ENCODE measurements at places on chromosomes 2 and 18.

DNA sequence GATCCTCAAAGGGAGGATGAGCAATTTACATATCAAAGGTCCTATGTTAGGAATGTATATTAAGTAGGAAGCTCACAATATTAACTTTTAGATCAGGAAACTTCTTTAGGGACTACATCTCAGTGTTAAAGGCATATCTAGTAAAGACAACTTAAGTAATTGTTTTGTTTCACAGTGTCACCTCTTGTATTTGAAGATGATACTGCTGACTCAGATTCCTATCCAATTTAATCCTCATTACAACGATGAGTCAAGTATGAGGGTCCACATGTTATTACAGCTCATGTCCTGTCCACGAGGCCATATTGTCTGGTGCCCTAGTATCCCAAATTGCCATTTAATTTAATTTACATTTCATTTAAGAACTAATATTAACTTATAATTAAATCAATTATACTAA is 523.9 kb downstream of the CCDC85A start:
- DNase-seq, result no peak

DNA sequence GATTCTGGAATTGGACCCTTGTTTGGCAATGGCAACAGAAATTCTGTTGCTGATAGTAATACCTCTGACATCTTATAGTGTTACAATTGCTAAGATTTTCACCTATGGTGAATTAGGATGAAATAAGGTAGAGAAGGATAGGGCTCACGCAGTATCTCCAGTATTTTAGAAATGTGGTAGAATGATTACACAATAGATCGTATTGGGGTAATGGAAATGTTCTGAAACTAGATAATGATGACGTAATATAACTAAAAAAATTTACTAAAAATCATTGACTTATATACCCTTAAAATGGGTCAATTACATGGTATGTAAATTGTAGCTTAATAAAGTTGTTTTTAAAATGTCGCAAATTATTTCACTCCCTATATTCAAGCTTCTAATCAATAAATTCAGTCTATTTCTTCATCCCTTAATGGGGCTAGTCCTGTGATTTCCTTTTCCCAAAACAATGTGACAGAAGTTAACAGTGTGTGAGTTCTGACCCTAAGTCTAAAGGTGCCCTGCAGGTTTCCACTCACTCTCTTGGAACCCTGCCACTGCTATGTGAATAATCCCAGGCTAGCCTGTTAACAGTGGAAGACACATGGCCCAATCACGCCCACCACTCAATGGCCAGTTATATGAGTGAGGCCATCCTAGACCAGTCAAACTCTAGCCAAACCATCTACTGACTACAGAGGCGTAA is 31.2 kb downstream of the USP37 start:
- DNase-seq, result no peak

- peak; percentile 20 for DNase-seq
These were observed at the start of gene TMEM163 for GRCh38 chr2:134718817-134719814. Gene TMEM163, minus strand, starts transcription at chr2:134719000.

DNA sequence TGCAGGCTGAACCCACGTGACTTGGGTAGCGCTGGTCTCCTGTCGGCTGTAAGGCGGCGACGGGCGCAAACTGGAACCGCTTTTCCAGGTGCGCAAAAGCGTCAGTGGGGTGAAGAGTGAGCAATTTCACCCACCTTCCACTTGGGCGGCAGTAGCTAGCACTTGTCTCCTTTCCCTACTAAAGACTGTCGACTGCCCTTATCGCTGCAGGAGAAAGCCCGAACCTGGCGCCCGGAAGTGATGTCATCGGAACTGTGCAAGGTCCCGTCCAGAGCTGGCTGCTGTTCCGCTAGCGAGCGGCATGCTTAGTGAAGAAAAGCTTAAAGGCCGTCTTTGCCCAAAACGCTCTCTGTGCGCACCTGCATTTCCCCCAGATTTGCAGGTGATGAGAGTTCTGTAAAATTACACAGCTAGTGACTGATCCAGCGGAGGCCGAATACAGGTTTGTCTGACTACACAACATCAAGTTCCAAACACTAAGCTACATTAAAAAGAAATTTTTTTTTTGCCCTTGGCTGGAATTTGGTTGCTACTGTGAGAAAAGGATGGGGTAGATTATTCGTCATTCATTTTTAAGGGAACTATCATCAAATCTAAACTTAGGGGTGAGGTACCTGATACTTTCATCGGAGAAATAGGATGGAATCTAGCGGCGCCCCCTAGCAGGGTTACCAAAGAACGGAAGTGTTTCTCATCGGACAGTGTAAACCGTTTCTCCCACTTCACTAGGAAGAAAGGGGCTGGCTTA is at the start of gene OSGEPL1:
OSGEPL1 (minus strand) TSS at position 242 of the 748 bp plus-strand sequence. CDS start 1,152 bp downstream, outside the sequence.
- peak; percentile 92 for DNase-seq

DNA sequence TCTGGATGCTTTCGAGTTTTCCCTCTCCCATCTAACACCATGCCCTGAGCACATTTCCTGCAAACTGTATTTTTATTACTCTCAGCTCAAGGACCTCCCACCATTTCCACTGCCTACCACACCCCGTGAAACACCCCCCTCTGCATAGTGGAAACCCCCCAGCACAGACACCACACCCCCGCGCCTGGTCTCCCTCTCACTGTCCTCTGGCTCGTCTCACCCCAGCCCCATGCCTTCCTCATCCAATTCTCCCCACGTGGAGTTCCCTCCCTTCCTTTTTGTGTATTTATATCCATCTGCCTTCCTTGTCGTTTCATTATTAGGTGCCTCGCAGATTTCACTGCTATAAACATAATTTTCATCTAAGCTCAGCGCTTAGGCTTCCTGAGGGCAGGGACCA is 307.5 kb downstream of the CELF4 start:
- no peak for DNase-seq

- no peak for DNase-seq
These were observed 52.5 kb downstream of the RNF152 start for GRCh38 chr18:61840324-61840723.

- DNase-seq, result no peak
These were observed 11.0 kb upstream of the CXCR4 start for GRCh38 chr2:136128905-136129304.

- no peak for DNase-seq
These were observed 38.0 kb downstream of the EHBP1 start for GRCh38 chr2:62743506-62743905.

DNA sequence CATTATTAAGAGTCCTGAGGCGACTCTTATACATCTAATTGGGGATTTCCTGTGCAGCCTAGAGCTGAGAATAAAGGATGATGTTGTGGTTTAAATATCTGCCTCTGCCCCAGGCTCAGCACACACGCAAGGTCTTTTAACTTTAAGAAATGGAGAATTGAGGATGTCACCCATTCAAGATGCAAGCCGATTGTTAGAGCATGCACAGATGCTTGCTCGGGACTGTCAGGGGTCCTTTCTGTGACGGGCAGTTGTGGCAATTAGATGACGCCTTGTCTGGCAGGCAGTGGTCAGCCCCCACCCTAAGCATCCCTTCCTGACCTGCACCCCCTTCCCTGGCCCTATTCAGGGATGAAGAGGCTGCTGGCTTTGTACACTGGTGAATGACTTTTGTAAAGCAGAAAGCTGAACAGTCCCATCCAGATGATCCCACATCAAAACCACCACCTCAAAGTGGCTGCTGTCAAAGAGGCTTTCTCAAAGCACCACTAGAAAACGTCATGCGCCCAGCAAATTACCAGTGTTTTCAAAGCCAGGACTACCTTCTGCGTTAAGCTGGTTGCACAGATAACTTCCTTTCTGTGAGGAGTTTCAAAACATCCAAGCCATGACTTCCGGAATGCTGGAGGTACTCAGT is 23.7 kb downstream of the FAM178B start:
- DNase-seq, result peak; percentile 37

- no peak for DNase-seq
These were observed 9.0 kb upstream of the NRP2 start for GRCh38 chr2:205673312-205673711.

GRCh38 chr2:38125842-38126241 is 49.9 kb upstream of the CYP1B1 start:
- DNase-seq, result no peak

- no peak for DNase-seq
These were observed 35.4 kb downstream of the CFAP221 start for GRCh38 chr2:119579424-119580295.

- no peak for DNase-seq
These were observed 456.5 kb downstream of the FBXO15 start for GRCh38 chr18:73691118-73691517.

GRCh38 chr2:165251366-165251765 is 12.2 kb downstream of the SCN2A start:
- no peak for DNase-seq

GRCh38 chr18:43559507-43559906 is 282.2 kb upstream of the SYT4 start:
- DNase-seq, result no peak

DNA sequence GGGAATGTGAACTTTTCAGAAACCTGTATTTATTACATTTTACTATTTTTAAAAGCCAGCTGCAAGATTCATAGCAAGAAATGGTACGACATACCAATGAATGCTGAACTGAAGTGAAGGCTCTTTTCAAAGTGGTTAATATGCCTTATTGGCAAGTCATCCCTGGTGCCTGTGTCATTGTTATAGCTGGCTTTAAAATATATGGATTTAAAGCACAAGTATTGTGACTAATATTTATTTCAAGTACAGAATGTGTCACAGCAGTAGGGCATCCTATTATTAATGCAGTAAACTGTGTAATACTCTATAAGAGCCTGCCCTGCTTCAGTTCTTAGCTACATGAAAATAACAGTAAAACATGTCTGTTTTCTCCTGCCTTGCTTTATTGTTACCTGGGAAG is 10.8 kb downstream of the TSHZ1 start:
- no peak for DNase-seq

DNA sequence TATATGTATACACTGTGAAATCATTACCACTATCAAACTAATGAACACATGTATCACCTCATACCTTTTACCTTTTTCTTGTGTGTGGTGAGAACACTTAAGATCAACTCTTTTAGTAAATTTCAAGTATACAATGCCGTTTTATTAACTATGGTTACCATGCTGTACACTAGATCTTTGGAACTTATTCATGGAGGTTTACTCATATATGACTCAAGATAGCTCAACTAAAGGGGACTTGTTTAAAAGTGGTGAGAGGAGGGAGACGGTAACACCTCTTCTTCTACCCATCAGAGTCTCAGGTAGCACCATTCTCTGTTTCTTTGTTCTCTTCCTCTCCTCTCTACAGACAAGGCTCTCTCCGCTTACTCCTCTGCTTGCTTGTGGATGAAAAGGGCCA is 36.1 kb upstream of the TMEM178A start:
- DNase-seq, result no peak

GRCh38 chr2:158600155-158600802 is 143.5 kb downstream of the PKP4 start:
- no peak for DNase-seq

- DNase-seq, result no peak
These were observed 28.7 kb downstream of the CYP26B1 start for GRCh38 chr2:72118951-72119350.

DNA sequence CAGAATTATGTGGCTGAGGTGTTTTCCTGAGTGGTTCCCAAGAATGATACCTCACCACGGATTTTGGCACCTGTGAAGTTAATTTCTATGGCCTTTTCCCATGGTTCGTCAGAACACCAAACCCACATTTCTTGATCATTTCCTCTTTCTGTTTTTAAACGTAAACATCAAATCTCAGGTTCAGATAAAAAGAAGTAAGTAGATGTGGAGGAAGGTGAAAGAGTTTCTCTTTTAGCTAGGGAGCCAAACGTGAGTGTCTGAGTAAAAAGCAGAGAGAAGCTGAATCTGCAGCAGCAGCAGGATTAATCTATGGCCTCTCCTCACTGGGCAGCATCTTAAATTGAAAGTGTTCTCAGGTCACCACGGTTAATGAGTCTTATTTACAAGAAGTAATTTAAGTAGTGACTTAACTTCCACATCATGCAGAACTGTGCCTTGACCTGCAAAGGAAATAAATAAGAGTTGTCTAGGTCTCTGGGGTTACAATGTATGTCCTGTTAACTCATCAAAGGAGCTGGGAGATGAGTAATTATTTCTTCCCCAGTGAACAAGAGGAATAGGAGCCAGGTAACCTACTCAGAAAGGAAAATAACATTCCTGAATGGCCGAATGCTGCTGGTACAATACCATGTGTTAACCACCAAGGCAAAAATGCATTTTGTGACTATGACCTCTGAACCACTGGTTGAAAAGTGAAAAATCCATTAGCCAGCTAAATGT is 139.6 kb upstream of the NETO1 start:
- DNase-seq, result no peak

- DNase-seq, result no peak
These were observed 250.3 kb upstream of the ID2 start for GRCh38 chr2:8431446-8432125.

GRCh38 chr18:48317781-48318381 is 91.3 kb downstream of the ZBTB7C start:
- DNase-seq, result no peak

DNA sequence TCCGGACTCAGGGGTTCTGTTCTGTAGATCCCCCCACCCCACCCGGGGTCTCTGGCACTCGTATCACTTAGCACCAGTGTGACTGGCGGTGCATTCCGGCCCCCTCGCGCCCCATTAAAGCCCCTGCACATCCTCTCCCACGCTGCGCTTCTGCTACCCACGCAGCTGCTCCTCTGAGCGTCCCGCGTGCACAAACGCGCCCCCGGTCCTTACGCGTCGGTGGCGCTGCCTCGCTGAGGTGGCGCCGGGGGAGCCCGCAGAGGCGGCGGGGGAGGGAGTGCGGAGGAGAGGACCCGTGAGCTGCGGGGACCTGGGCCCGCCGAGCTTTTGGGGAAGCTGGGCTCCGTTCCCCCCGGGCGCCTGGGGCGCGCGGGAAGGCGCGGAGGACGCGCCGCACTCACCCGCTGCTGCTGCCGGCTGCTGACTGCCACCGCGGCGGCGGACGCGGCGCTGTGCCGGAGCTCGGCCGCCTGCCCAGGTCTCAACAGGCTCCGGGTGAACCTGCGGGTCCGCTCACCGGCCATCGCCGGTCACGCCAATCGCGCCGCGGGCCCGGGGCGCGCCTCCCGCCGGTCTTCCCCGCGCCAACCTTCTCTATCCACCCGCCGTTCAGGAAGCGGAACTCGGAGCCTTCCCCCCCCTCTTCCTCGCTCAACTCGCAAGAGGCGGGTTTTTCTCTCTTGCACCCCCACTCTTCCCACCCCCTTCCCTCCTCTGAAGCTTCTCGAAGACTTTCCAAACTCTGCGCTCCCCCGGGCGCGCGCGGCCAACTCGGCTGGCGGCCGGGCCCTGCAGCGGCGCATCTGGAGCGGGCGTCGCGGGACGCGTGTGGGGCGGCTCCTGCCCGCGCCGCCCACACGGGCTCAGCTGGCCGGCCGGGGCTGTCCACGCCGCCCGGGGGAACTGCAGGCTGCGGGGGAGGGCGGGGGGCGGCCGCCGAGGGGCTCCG is at the start of gene DOCK10:
DOCK10 (minus strand) TSS at position 618 of the 949 bp plus-strand sequence; CDS start at position 524, 94 bp downstream.
- DNase-seq, result peak; percentile 71

GRCh38 chr2:239329284-239329971 is 71.4 kb downstream of the HDAC4 start:
- no peak for DNase-seq

- DNase-seq, result no peak
These were observed 1696.3 kb upstream of the TMEFF2 start for GRCh38 chr2:193891023-193891422.

GRCh38 chr2:207531032-207531952 is 1.5 kb downstream of the CREB1 start:
- peak; percentile 27 for DNase-seq

- no peak for DNase-seq
These were observed 3.8 kb downstream of the SIX2 start for GRCh38 chr2:45005261-45006002.
